ENCODE measurements at places on chromosomes 1 and 21. TPM values are rescaled to one million over a fixed set of nuclear protein-coding genes. Genes with fewer than 3 reads are reported as not detected.

Gene CELF3
- total RNA-seq, result not detected

Gene PTGFR
- total RNA-seq, result 222 TPM

Gene NUDT4B
- total RNA-seq, result 51.4 TPM

Gene BRINP3
- 0.16 TPM for total RNA-seq

Gene RAB13
- total RNA-seq, result 57.0 TPM

Gene CLEC20A
- total RNA-seq, result not detected

Gene UBASH3A
- not detected for total RNA-seq

Gene SUSD4
- not detected for total RNA-seq

Gene SYPL2
- total RNA-seq, result 0.12 TPM

Gene FCAMR
- not detected for total RNA-seq

Gene RXFP4
- total RNA-seq, result not detected

Gene ILDR2
- total RNA-seq, result not detected

Gene INSRR
- total RNA-seq, result under 0.01 TPM

Gene SLC26A9
- 0.12 TPM for total RNA-seq

Data from hair follicle dermal papilla cell (primary cell).